ENCODE measurements at places on chromosomes 6 and 20.

- DNase-seq = no peak
Measured at GRCh38 chr20:48158014-48158413, 372.7 kb upstream of the SULF2 start.

GRCh38 chr6:167988154-167988495 is 9.3 kb upstream of the KIF25 start:
- DNase-seq = no peak

DNA sequence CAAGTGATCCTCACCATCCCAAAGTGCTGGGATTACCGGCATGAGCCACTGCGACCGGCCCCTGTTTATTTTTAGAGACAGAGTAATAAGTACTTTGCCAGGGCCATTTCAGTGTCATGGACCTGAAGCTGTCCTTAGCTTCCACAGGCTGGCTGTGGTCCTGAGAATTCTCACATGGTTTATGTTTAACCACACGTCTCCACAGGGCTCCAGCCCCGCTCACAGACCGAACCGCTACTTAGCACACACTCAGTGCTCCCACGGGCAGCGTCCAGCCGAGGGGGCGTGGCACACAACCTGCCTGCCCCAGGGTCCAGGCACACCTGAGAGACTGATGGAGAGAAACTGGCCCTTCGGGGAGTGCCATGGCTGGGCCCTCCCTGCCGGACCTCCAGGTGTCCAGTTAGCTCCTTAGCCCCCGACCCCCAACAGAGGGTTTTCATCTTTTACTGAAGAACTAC is 11.7 kb downstream of the ACSS1 start:
- DNase-seq = no peak

- DNase-seq = no peak
Measured at GRCh38 chr6:1311400-1312202, at the start of gene FOXQ1. Gene FOXQ1 (plus strand): TSS chr6:1312098. CDS start chr6:1312705, 607 bp downstream.

DNA sequence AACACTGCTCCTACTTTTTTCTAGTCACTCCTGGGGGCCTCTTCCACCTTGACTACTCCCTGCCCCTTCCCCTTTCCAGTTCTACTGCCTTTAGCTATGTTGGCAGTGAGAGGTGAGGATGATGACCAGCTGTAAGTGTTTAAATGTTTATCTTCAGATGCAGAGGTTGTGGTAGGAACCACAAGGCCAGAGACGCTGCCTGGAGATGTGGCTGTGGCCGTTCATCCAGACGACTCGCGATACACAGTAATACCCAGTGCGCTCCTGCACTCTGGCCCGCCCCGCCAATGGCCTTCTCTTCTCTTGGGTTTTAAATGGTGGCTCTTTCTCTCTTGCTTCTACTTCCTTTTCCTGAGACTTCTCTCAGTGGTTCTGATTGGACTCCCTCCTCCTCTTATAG is 4.6 kb downstream of the VARS2 start:
- peak; percentile 24 for DNase-seq

- DNase-seq = no peak
Measured at GRCh38 chr6:114375541-114376192, 32.8 kb upstream of the HS3ST5 start.

- peak; percentile 48 for DNase-seq
Measured at GRCh38 chr6:36666826-36667591, 11.5 kb upstream of the CDKN1A start.

DNA sequence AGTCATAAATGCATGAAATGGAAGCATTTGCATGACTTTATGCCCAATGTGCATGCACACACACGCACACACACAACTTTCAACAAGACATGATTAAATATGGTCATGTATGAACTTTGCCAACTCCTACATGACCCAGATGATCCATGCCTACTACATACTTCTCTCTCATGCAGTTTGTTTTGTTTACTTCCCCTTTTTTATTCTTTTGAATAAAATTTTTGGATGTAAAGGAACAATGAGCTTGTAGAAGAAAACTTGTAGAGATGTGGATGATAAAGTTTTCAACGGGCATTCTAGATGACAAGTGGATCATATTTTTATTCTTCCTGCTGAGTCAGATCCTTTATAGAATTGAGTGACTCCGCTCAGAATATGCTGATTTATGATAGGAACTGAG is 50.8 kb upstream of the AIG1 start:
- DNase-seq = no peak

- no peak for DNase-seq
Measured at GRCh38 chr6:121222656-121223055, 111.6 kb downstream of the TBC1D32 start.

- DNase-seq = no peak
Measured at GRCh38 chr6:94065707-94066337, 646.5 kb upstream of the EPHA7 start.

DNA sequence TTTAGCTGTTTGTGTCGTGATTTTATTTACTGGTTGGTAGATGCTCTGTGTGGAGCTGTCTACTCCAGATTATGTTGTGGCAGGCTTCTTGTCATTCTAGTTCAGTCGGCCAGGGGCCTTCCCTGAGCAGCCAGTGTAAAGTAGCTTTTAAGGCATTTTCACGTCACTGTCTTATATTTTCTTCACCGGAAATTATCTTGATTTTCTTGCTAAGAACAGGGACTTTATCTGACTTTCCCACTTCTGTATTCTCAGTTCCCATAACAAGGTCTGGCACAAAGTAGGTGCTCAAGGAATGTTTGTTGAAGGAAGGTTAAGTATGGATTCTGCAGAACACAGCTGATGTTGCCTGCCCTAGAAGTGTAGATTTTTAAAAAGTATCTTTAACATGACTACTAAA is 868 bp downstream of the LTV1 start:
- DNase-seq = no peak

DNA sequence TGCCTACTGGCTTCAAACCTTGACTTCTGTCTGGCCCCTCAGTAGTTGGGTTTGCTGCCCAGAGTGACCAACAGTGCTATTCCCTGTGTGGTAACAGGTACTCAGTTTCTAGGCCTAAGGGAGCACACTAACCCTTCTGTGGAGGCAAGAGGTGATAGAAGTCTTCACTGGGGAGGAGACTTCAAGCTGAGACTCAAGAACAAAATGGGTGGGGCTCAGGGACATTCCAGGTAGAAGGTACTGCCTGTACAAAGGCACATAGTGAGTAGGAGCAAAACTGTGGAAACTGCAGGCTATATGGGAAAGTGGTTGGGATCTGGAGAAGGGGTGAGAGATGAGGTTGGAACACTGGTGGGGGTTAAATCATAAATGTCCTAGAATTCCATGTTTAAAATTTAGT is 2.3 kb upstream of the SCAND1 start:
- DNase-seq = no peak

DNA sequence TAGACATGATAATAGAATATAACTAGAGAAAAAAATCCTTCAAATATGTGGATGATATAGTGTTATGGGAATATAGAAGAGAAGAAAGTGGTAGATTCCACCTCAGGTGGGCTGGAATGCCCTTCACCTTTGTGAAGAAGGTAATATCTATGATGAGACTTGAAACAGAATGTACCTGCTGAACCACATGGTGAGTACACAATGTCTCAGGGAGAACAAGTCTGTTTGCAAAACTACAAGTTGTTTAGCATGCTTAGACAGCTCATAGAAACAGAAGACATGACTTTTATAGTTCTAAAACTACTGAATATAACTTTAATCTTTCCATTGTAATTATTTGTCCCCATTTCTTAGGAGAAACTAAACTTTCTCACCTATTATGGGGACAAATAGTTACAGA is 12.2 kb downstream of the C6orf58 start:
- DNase-seq = no peak

DNA sequence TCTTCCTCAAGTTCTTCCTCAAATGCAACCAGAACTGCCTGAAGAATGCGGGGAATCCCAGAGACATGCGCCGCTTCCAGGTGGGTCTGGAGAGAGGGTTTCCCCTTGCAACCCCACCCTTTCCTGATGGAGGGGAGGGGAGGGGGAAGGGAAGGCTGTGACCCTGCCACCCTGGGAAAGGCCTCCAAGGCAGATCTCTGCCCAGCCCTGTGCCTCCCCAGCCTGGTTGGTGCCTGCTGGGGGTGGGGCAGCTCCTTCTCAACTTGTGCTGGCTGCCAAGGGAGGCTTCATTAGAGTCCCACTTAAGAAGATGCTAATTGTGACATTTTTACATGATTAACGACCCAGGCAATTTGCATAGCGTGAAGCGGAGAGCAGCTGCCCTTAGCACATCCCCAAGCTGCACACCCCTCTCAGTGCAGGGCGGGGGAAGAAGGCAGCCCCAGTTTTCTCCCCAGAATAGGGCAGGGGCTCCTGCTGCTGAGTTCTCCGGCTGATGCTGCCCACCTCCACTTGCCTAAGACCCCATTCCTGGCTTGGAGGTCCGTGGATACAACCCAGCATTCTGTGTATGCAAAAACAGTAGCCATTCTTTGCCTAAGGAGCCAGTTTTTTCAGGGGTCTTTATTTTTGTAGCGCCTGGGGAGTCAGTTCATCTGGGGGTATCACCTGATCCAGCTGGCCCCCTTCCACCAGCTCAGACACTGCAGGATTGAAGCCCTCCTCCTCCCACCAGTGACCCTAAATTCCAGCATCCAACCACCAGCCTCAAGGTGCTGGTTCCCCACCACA is 51.7 kb downstream of the CPXM1 start:
- no peak for DNase-seq

GRCh38 chr6:156720691-156721685 is 56.2 kb upstream of the ARID1B start:
- no peak for DNase-seq

DNA sequence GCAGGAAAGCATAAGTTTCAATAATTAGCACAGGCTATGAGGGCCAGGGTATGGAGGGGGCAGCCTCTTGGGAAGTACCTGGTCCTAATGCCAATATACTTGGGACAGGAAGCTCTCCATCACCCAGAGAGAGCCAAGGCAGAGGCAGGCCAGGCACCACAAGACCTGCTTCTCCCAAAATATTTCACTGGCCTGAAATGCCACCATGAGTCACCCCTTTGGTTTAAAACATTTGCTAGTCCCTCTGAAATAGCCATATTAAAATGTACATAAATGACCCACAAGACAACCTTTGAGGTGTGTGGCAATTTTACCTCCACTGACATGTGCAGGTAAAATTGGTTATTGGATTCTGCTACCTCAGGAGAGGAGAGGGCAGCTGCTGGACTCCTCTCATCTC is 23.4 kb upstream of the SCUBE3 start:
- DNase-seq = no peak

DNA sequence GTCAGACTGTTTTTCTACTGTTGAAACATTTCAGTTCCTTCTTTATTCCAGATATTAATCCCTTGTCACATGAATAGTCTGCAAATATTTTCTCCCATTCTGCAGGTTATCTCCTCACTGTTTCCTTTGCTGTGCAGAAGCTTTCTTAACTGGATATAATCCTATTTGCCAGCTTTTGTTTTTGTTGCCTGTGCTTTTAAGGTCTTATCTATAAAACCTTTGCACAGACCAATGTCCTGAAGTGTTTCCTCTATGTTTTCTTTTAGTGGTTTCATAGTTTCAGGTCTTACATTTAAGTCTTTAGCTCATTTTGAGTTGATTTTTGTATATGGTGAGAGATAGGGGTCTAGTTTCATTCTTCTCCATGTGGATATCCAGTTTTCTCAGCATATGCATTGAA is 19.2 kb downstream of the NCOA6 start:
- DNase-seq = no peak

DNA sequence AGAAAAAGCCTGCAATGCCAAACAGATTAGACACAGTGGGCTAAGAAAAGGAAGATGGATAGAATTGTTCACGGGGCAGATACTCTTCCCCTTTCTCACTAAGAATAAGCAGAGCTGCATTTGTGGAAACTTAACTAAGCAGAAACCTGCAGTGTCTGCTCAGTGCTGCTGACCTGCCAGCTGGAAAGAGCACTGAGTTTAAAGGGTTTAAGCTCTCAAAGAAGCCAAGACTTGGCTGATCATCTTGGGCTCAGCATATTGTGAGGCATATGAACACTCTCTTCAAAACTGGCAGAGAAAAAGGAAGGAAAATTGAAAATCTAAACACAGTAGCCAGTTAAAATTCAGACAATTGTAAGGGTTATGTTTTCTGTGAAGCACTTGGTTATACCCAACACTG is 711.1 kb upstream of the EPHA7 start:
- DNase-seq = no peak

DNA sequence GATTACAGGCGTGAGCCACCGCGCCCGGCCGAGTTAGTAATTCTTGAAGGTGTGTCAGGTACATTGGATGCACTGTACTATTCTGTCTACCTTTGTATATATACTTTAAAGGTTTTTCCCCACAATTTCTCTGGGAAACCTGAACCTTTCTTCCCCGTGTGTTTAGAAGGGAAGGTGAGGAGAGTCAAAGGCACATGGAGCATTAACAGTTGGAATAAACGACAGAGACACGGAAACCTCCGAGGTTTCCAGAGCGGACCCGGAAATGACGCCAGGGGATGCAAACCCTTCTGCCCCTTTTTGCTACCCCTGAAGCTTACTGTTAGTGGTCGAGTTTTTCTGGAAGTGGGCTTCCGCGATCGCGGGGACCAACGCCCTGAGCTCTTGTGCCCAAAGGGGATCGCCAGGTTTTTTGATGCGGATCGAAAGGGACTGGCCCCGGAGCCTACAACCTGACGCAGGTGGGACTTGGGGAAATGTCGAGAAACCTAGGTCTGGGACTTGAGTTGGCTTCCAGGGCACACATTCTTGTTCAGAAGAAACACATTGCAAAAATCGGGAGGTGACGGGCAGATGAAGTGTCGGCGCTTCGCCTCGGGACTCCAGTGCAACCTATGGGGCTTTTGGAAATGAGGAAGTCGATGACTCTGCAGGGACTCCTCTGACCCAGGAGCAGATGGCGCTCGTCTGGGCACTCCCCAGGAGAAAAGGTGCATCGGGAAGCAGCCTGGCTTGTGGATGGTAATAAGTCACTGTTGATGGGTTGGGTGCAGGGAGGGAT is 218.2 kb downstream of the OR2B2 start:
- no peak for DNase-seq

- DNase-seq = no peak
Measured at GRCh38 chr6:139277161-139277560, 14.6 kb downstream of the TXLNB start.

- DNase-seq = no peak
Measured at GRCh38 chr20:37969949-37970855, 63.1 kb downstream of the TTI1 start.

DNA sequence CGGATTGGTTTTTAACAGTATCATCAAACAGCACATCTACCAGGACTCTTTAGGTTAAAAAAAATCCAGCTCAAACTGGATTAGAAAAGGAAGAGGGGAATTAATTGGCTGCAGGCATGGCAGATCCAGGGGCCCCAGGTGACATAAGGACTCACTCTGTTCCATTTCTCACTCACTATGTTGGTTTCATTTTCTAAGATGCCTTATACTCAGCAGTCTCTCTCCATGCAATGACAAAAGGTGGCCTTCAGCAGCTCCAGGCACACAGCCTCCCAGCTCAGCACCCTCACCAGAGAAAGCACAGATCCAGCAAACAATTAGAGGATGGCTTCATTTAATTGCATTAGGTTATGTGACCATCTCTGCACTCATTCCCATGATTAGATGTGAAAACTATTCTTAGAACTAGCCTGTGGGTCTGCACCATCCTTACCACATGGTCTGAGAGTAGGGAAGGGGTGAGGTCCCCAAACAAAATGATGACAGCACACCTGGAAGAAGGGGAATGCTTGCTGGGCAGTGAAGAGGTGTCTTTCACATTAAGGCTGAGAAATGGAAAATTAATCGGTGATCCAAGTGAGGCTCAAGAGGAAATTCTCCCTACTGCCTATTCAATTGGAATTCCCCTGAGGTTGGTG is 243.1 kb downstream of the CDH26 start:
- DNase-seq = no peak

- no peak for DNase-seq
Measured at GRCh38 chr20:20358801-20359200, 9.1 kb upstream of the INSM1 start.
